Activated T-helper 1 cell treated with anti-CD3 and anti-CD28 coated beads, Interleukin-12 subunit alpha, Interleukin-12 subunit beta, Interleukin-2, Interleukin-4 antibody, amounts not matched to agents 30 ng/mL and 10 ng/mL and 1 ng/mL, durations not matched to agents 14 hours and 24 hours and 36 hours (primary cell): ENCODE measurements at places on chromosomes 6 and 20.

GRCh38 chr20:3171391-3172125 lies 1.8 kb downstream of the LZTS3 start:
- no peak for DNase-seq

- DNase-seq = no peak
Observed at GRCh38 chr6:158021376-158021775, 39.7 kb downstream of the SYNJ2 start.

DNA sequence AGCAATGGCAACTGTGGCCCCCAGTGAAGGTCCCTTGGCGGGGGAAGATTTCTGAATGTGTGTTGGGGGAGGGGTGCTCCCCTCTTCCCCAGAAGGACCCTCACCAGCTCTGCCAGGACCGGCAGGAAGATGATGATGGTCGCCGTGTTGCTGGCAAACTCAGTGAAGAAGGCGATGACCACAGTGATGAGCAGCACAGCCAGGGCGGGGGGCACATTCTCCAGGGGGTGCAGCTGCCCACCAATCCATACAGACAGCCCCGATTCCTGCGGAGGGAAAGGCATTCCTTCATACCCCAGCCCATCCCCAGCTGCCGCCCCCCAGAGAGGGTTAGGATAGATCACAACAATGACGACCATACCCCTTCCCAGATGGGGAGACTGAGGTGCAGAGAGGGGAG lies 15.7 kb upstream of the OCSTAMP start:
- DNase-seq = no peak

GRCh38 chr6:112468359-112468758 lies 121.2 kb downstream of the RFPL4B start:
- DNase-seq = no peak

DNA sequence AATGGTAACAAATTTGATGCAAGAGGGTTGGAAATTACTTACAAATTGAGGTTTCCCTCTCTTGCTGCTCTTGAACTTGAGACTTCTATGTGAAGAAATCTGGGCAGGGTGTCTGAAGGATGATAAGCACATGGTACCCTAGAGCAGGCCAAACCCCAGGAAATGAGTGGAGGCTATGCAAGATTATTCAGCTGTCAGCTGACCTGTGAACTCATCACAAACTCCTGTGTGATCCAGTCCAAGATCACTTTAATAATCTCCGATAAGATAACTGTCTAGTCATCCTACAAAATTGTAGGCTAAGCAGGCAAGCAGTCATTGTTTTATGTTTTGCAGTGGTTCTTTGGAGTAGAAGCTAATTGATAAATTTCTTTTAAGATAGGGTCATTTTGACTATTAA lies 213.1 kb downstream of the BTBD3 start:
- no peak for DNase-seq
